RPMI7951 (cell line): ENCODE measurements at places on chromosomes 1 and 21. TPM values are rescaled to one million over a fixed set of nuclear protein-coding genes. Genes with fewer than 3 reads are reported as not detected.

CBS gene
- 9.1 and 11.8 TPM in 2 replicates for total RNA-seq

- no peak for DNase-seq
These were observed 154.2 kb upstream of the L1TD1 start for GRCh38 chr1:62040450-62040849.

GRCh38 chr21:16193496-16194094, 463.8 kb downstream of the USP25 start:
- no peak for DNase-seq

GRCh38 chr1:228147768-228148167, 2.0 kb upstream of the GJC2 start:
- no peak for DNase-seq

GRCh38 chr1:39003794-39004193, 12.7 kb downstream of the AKIRIN1 start:
- DNase-seq: no peak

GRCh38 chr1:36753451-36753850, 270.7 kb upstream of the CSF3R start:
- no peak for DNase-seq

GRCh38 chr1:8091691-8092090, 65.6 kb upstream of the ERRFI1 start:
- peak; percentile 87 for DNase-seq
